Sciatic nerve (tissue), 2 donors: ENCODE measurements at places on chromosomes 2 and 18. TPM values are rescaled to one million over a fixed set of nuclear protein-coding genes. Genes with fewer than 3 reads are reported as not detected.

GRCh38 chr2:145096582-145096981 is 576.7 kb upstream of the ZEB2 start:
- no peak for DNase-seq

GRCh38 chr2:183222751-183223150 is 98.5 kb downstream of the NUP35 start:
- no peak for DNase-seq

DNA sequence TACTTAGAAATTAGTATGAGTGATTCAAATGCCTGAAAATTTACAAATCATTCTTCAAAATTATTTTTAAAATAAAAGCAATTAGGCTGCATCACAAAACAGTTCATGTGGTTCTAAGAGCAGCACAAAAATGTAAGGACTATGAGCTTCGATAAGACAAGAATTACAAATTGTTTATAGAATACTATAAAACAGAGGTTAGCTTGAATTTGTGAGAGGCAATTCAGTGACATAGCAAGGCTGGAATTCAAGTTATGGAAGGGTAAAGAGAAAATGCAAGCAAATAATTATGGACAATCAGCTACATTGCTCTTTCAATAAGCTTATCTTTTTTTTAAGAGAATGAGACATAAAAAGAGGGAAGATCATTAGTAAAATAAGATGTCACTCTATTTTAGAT is 7.1 kb upstream of the XIRP2 start:
- DNase-seq, result no peak

DNA sequence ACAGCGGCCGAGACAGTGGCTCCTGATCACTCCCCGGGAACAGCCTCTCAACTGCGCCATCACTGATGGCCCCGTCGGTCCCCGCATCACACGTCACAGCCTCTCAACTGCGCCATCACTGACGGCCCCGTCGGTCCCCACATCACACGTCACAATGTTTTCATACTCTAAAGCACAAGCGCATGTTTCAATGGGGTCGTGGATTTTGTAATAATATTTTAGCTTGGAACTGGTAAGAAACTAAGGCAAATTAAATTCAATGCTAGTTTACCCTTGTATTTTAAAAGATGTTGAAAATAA is 44.2 kb upstream of the CTDP1 start:
- no peak for DNase-seq

DNA sequence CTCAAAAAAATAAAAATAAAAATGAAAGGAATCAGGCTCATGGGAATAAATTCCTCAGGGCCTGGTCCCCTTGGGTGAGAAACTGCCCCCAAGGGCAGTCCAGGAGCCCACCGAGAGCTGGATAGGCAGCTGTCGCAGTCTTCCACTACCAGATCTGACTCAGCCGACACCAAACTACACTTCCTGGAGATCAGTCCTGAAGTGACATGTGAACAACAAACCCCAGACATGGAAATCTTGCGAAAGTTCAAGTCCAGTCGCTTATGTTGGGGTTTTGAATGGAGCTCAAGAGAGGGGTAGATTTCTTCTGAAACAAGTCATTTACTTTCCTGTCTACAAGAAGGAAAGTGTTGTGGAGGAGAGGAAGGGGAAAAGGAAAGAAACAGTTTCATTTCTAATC is 12.9 kb downstream of the ADCY3 start:
- no peak for DNase-seq

POTEJ gene
- total RNA-seq, result not detected

YES1 gene
- 31.3 TPM for total RNA-seq

POTEF gene
- total RNA-seq, result 2.0 TPM

DOK6 gene
- total RNA-seq, result 14.1 TPM
